Foreskin keratinocyte (primary cell): ENCODE measurements at places on chromosomes 3 and 15. TPM values are rescaled to one million over a fixed set of nuclear protein-coding genes. Genes with fewer than 3 reads are reported as not detected.

Gene ISG20
- 8.3 and 15.2 TPM in 2 replicates for total RNA-seq

Gene AMIGO3
- total RNA-seq: not detected in 2 replicates

Gene GOLGA8M
- total RNA-seq: not detected in 2 replicates

Gene TRAT1
- total RNA-seq: not detected in 2 replicates

Gene PATL2
- 0.21 and 0.37 TPM in 2 replicates for total RNA-seq

Gene OR5H2
- total RNA-seq: not detected in 2 replicates

Gene DAZL
- total RNA-seq: not detected in 2 replicates

Gene GOLGA8T
- 0.04 and 0.10 TPM in 2 replicates for total RNA-seq

Gene KY
- not detected in 2 replicates for total RNA-seq

Gene CDHR4
- total RNA-seq: not detected in 2 replicates

Gene LMCD1
- 2.3 and 2.8 TPM in 2 replicates for total RNA-seq

Gene RSL24D1
- total RNA-seq: 81.3 and 89.3 TPM in 2 replicates

Gene KAT2B
- 4.5 and 6.9 TPM in 2 replicates for total RNA-seq

Gene ZDHHC19
- total RNA-seq: not detected in 2 replicates

Gene ACSBG1
- total RNA-seq: not detected in 2 replicates

Gene DISP2
- 0.65 and 1.5 TPM in 2 replicates for total RNA-seq

Gene RAF1
- 67.3 and 70.7 TPM in 2 replicates for total RNA-seq

Gene GOLGA8J
- 0.07 TPM in 1 of 2 replicates, not detected in the other for total RNA-seq

Gene PLSCR1
- 147 and 160 TPM in 2 replicates for total RNA-seq

Gene DAG1
- 47.7 and 49.9 TPM in 2 replicates for total RNA-seq
